Stimulated activated CD8-positive, alpha-beta memory T cell treated with anti-CD3 and anti-CD28 coated beads, Interleukin-7, amount 100 ng/mL, for 1 hour (primary cell): ENCODE measurements at places on chromosomes 5 and 9.

- no peak for DNase-seq
These were observed 14.6 kb downstream of the TMEM171 start for GRCh38 chr5:73135021-73135420.

- DNase-seq: no peak
These were observed 2.8 kb downstream of the CDH6 start for GRCh38 chr5:31196309-31196708.

- DNase-seq: no peak
These were observed 145.2 kb upstream of the TAS2R1 start for GRCh38 chr5:9775339-9775738.

- DNase-seq: no peak
These were observed 197.8 kb upstream of the IER5L start for GRCh38 chr9:129375845-129376244.

GRCh38 chr9:137372693-137373610 lies 50.0 kb downstream of the EXD3 start:
- no peak for DNase-seq

GRCh38 chr9:75128535-75128934 lies 40.2 kb downstream of the OSTF1 start:
- no peak for DNase-seq

- no peak for DNase-seq
These were observed 243.9 kb upstream of the ATP10B start for GRCh38 chr5:161095953-161096352.

GRCh38 chr9:5920860-5921328 lies 30.2 kb downstream of the MLANA start:
- DNase-seq: no peak

DNA sequence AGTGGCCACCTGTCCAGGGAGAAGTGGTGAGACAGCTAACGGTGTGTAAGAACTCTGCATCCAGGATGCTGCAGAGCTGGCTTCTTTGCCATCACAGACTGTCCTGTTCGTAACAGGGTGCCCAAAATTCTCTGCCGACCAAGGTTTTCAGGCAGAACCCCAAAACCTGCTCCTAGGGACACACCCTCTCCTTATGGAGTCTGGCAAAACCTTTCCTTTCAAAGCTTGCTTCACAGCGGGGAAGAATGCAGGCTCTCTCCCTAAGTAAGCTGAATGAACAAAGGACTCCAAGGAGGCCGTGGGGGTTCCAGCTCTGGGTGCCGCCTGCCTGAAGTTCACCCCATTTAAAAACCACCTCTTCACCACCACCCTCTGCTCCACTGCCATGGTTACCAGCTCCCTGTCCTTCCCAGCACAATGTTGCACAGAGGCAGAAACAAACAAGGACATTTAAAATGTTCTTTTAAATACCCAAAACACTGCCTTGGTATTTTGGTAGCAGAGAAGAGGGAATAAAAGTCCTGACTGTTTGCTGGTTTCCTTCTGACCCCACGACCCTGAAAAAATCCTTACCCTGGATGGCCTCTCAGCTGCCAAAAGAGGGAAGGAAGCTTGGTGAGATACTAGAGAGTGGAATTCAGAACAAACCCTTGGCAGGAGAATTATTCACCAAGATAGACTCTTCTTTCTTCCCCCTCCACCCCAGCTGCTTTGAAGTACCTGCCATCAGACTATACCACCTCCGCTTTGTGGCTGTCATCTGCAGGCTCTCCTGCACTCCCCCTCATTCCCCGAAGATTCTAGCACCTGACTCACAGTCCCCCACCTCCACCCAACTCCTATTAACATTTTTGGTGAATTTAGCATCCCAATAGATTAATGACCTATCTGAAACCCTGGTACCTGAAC lies 7.1 kb upstream of the KLF9 start:
- DNase-seq: no peak

DNA sequence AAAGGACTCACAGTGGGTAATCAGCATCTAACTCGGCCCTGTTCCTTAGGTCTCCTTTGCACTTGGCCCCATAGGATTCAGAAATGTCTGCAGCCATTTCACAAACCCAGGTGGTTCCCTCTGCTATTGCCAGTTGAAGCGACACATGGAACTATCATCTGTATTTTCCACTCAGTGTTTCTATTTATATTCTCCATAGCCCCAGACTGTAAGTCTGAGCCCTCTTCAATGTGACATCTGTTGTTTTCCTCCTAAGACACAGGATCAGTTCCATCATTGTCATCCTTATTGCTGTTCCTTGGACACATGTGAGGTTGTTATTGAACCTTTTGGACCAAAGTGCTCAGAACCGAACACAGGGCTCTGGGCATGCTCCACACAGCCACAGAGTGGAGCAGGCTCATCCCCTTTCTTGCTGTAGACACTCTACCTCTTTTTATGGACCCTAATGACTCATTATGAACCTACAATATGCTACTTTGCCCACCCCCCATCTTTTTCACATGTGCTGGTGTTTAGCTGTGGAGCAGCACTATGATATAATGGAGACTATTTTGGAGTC lies 36.4 kb downstream of the GARNL3 start:
- no peak for DNase-seq

- DNase-seq: no peak
These were observed 51.9 kb upstream of the IFNK start for GRCh38 chr9:27472195-27472594.

DNA sequence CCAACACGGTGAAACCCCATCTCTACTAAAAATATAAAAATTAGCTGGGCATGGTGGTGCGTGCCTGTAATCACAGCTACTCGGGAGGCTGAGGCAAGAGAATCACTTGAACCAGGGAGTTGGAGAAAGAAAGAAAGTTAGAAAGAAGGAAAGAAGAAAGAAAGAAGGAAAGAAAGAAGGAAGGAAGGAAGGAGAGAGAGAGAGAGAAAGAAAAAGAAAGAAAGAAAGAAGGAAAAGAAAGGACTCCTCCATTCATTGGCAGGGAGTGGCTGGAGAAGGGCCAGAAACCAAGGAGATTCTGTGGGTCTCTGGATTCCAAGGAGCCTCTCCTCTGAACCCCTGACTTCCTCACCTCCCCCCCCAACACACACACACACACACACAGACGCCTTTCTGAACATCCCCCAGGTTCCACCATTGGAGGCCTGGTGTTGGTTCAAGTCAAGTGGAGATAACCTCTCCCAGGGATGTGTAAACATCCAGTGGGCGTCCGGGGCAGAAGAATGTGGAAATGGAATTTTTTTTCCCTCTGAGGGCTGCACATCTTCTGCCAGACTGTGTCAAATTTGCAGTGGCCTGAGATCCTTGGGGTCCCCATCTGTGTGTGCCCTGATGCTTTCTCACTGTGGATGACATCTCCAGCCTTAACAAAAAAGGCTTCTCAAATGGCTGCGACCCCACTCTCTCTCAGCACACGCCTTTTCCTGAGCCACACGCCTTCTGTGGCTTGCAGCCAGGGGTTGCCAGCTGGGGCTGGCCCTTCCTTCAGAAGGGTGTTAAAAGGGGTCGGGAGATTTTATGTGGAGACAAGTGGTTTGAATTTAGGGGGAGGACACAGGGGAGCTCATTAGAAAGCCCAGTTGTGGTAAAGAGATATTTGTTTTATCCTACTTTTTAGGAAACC lies 109.3 kb upstream of the HAND1 start:
- DNase-seq: no peak

- no peak for DNase-seq
These were observed 88.4 kb upstream of the HSPA9 start for GRCh38 chr5:138663561-138663960.

- no peak for DNase-seq
These were observed 970 bp upstream of the ARRDC1 start for GRCh38 chr9:137604345-137605086.

DNA sequence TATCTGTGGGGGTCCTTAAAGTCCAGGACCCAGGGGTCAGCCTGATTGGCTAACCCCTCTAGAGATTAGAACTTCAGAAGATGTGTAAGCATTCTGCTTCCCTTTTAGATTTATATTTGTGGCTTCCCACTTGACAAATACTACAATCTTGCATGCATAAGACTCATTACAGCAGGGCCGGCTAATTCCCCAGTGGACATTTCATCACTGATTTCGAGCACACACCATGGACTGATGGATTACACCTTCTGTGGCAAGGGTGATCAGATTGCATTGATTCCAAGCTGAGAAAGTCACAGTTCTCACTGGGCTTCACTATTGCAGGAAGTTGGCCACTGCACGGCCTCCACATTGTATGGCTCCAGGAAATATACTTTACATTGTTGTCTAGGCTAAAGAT lies 65.8 kb upstream of the DAPK1 start:
- DNase-seq: no peak

- no peak for DNase-seq
These were observed 2.8 kb downstream of the CAMK2A start for GRCh38 chr5:150286820-150287219.

- no peak for DNase-seq
These were observed 53.6 kb downstream of the IRF1 start for GRCh38 chr5:132436936-132437335.

DNA sequence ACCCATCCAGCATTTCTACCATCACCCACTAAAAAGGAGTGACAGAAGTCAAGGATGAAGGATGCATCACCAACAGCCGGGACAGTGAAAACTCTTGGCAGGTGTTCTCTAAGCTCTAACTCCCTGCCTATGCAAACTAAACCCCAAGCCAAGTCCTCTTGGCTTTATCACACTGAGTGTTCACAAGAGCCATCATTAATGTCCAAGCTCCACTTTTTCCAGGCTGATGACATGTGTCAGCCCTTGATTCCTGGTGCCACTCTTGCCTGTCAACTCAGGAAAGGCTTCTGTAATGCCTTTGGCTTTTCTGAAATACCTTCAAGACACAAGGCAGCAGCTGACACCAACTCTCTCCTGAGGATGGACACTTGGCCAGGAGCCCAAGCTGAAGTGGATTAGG lies 86.9 kb downstream of the NR6A1 start:
- DNase-seq: no peak

DNA sequence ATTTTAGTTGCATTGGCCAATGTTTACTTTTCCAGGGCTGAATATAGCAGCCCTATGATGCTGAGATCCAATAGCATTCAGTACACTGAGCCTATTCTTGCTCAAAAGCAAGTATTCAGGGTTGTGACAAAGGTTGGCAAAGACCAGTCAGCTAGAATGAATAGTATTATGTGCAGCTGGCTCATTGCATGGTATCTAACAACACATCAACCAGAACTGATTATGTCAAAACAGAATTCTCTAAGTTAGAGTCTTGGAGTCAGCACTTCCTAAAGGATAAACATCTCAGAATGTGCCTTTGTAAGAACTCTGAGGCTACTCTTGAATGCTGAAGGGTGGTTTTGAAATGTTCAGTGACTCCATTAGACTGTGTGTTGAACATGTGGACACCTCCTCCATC lies 774.5 kb upstream of the RGMB start:
- no peak for DNase-seq

- DNase-seq: no peak
These were observed 360.3 kb downstream of the LRRC70 start for GRCh38 chr5:62938927-62939326.

DNA sequence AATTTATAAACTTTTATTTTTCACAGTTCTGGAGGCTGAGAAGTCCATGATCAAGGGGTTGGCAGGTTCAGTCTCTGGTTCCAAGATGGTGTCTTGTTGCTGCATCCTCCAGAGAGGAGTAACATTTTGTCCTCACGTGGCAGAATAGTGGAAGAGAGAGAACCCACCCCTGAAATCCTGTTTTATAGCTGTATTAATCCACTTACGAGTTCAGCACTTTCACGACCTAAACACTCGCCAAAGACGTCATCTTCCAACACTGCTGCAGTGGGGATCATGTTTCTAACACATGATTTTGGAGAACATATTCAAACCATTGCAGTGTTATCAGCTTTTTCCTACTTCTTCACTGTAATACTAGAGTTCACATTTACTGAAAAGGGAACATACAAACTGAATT lies 233.0 kb upstream of the ATP10B start:
- no peak for DNase-seq

GRCh38 chr5:143699121-143699520 lies 112.8 kb upstream of the HMHB1 start:
- no peak for DNase-seq

- DNase-seq: no peak
These were observed 173.7 kb downstream of the MELK start for GRCh38 chr9:36746415-36746814.

- DNase-seq: no peak
These were observed 36.3 kb upstream of the DMRT1 start for GRCh38 chr9:805151-805550.

- DNase-seq: no peak
These were observed 84.0 kb upstream of the SMIM32 start for GRCh38 chr5:136276946-136277345.

DNA sequence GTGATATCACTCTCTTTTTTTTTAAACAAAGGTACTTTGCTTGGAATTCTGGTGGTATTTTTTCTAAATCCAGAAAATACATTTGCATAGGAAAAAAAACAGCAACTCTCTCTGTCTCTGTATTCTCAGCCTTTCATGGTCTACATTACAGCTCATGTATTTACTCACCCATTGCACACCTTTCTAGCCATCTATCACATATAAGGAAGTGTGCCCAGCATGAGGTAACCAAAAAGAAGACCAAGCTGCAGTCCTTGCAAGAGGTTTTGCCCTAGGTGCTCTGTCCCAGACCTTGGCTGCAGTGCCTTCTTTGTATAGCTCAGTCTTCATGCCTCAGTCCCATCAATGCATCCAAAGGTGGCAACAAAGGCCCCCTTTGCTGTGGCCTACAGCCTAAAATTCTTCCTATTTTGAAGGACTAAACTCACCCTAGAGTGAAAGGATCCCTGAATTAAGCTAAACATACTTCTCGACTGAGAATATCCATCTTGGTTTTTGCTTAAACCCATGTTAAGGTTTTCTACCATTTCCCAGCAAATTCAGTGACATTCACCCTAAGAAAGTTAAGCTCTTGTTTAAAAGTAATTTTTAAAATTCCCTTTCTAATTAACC lies 446.4 kb downstream of the KIF4B start:
- DNase-seq: no peak

- no peak for DNase-seq
These were observed 47.3 kb downstream of the WNK2 start for GRCh38 chr9:93231121-93231694.

GRCh38 chr5:68771732-68772131 lies 322.1 kb upstream of the SLC30A5 start:
- no peak for DNase-seq

DNA sequence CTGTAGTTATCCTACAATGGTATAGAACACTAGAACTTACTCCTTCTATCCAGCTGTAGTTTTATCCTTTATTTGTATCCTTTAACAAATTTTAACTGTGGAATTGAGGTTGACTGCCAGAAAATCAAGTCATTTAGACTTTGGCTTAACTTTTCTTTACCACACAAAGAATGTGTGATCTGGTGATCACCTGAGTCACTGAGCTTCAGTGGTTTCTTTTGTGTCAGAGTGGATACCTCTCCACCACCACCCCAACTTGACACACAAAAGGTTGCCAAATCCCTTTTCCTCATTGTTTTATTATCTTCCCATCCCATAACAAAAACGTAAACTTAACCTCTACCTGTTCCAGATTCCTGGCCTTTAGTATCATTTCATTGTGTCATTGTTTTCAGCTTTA lies 5.5 kb downstream of the OTULIN start:
- DNase-seq: no peak

GRCh38 chr5:169646856-169647255 lies 9.8 kb downstream of the DOCK2 start:
- no peak for DNase-seq
